Activated T-helper 1 cell treated with anti-CD3 and anti-CD28 coated beads, Interleukin-2, amount 50 U/mL, for 16 hours (primary cell): ENCODE measurements at places on chromosomes 3 and 15.

- DNase-seq: no peak
These were observed 23.3 kb downstream of the PCSK6 start for GRCh38 chr15:101466188-101466587.

GRCh38 chr3:14235003-14235911 is 56.6 kb downstream of the LSM3 start:
- DNase-seq: no peak

DNA sequence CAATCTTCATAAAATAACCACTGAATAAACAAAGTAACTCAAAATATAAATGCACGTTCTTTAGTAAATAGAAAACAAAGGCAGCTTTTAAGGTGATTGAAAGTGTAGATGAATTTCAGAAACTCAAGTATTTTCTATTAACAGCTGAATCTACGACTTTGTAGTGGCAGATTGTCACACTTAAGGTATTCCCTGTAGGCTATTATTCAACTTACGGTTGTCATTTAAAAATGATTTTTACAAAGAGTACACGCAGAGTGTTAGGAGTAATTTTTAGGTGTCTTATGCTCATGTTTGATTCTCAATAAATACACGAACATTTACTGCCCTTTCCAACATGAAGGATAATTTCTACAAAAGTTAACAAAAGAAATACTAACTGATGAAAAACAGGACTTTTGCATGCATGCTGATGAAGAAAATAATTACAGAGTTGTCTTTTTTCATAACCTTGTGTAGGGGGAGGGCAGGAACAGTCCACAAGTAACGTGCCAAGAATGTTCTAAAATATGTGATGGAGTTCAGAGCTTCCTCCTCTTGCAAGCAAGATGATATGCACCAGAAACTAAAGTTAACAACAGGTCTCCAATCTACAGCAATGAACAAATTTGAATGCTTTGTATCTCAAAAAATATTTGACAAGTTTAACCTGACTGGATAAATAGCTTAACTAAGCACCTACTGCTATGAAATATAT is 16.7 kb downstream of the DCBLD2 start:
- DNase-seq: no peak

DNA sequence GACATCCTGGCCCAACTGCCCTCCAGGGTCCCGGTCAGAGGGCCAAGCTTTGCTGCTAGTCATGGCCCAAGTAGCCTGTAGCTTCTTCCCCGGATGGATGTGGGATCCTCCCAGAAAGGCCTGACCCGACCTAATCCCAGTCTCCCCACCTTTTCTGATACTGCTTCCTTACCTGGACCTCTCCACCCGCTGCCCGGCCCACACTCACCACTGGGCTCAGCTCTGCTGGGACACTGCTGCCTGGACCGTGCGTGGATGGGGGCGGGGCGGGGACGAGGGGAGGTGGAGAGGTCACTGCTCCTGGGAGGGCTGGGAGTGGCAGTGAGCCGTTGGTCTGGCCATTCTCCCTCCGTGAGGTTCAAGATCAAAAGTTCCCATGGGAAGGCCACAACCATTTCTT is 40.3 kb upstream of the FURIN start:
- DNase-seq: no peak
